ENCODE measurements at places on chromosomes 5 and 9.
A peak's percentile ranks its signal among the peaks of the same experiment; 100 is the strongest.

- DNase-seq, result no peak
These were observed 69.4 kb downstream of the PPIC start for GRCh38 chr5:122967085-122967484.

DNA sequence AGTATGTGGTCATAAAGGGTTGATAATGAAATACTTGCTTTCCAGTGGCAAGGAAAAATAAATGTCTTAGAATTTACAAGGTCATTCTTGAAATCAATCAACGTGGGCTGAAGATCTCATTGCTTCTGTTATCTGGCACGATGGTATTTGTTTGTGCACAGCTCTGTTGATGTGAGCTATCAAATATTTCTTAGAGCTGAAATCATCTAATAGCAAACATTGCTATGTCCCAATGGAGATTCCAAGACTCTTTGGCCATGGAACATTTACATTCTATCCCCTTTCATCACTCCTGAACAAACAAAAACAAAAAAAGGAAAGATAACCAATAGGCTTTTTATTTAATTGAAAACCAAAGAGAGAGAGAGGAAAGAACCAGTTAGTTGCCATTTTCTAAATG lies 111.5 kb upstream of the CCDC152 start:
- DNase-seq, result no peak

GRCh38 chr5:154147666-154148065 lies 42.9 kb upstream of the GALNT10 start:
- DNase-seq, result no peak

- no peak for DNase-seq
These were observed 202.3 kb downstream of the AOPEP start for GRCh38 chr9:94928691-94929368.

- no peak for DNase-seq
These were observed 294.5 kb downstream of the CTNND2 start for GRCh38 chr5:11609570-11610303.

- DNase-seq, result peak; percentile 91
These were observed at the start of gene PIP5K1B for GRCh38 chr9:68704814-68705530. PIP5K1B (plus strand) TSS chr9:68705240; CDS start chr9:68822615, 117,375 bp downstream.

DNA sequence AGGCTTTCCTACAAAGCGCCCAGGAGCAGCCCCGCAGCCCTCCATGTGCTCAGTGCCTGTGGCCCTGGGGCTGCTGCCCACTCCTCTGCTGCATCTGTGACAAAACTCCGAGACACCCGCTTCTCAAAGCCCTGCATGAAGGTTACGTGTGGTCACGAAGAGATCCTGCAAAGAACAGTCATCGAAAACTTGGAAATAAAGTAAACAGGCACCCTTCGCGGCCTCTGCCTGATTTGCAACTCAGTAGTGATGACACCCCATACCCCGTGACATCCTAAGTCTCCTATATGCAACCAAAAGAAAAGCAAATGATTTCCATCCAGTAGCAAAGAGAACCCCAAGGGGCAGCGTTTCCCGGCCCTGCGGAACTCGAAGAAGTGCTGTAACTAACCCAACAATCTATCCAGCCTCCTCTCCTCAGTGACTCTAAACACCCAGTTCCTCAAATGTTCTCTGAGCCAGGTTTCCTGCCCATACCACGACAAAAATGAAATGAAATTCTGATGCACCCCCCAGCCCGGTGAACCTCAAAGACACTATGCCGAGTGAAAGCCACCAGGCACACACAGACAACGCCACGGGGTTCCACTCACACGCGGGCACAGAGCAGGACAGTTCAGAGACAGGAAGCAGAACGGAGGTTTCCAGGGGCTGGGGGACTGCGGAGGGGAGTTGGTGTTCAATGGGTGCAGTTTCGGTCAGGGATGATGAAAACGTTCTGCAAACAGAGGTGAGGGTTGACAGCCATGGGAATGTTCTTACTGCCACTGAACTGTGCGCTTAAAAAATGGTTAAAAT lies 19.0 kb downstream of the NACC2 start:
- no peak for DNase-seq

DNA sequence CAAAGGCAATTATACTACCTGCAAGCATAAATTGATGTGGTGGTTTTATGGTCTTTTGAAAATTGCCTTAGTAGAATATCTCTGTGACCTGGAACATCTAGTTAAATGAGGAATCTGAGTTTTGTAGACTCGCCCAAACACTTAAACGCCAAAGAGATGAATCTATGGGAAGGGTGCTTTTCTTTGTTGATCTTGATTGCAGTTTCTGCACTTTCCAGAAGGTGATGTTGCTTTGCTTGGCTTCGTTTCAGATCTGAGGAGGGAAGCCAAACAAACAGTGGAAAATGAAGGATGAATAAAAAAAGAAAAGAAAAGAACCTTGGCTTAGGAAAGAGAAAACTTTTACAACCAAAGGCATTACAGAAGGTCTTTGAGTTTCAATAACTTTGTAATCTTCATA lies 1021.2 kb downstream of the NR2F1-AS1 start:
- DNase-seq, result no peak
